ENCODE measurements at places on chromosomes 2 and 18. TPM values are rescaled to one million over a fixed set of nuclear protein-coding genes. Genes with fewer than 3 reads are reported as not detected.

NCL gene
- total RNA-seq, result 73.5 TPM

DNA sequence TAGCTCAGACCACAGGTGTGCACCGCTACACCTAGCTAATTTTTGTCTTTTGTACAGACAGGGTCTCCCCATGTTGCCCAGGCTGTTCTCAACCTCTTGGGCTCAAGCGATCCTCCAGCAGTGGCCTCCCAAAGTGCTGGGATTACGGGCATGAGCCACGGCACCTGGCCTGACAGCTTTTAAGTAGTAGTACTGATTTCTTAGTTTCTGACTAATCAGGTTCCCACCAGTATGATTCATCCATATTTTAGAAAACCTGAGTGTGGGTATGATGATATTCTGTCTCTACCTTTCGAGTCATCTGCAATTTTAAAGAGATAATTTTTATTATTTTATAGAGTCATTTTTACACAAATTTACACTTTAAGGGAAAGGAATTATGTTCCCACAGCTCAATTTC lies 46.4 kb upstream of the GULP1 start:
- DNase-seq, result no peak

- no peak for DNase-seq
These were observed 10.0 kb upstream of the CD302 start for GRCh38 chr2:159808032-159808425.

DNA sequence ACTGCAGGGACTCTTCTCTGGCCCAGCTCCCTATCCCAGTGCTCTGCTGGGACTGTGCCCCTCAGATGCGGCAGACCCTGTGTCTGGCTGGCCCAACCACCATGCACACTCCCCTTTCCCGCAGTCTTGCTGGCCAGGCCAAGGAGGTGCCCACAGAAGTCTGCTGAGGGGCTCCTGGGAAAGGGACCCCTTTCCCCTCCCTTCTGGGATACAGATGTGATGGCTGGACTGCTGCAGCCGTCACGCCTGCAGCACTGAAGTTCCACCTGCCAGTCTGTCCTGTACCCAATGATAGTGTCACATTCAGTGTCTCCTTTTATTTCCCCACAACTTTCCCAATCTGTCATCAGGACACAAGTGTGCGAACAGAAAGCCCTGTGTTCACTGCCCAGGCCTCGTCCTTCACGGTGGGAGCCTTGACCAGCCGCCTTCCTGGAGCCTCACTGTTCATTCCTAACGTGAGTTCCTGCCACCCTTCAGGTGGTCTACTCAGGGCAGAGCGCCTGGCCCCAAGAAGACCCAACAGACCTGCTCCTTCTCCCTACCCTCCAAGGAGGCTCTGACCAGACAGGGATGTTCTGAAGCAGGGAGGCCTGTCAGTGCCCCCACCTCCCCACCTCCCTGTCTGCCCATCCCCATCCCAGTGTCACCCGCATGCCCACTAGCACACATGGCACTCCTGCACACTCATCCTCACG lies 47.1 kb downstream of the ANKMY1 start:
- DNase-seq, result peak; percentile 18

FTCDNL1 gene
- 3.5 TPM for total RNA-seq

GRCh38 chr2:16773080-16773713 lies 107.6 kb upstream of the CYRIA start:
- DNase-seq, result no peak

DNA sequence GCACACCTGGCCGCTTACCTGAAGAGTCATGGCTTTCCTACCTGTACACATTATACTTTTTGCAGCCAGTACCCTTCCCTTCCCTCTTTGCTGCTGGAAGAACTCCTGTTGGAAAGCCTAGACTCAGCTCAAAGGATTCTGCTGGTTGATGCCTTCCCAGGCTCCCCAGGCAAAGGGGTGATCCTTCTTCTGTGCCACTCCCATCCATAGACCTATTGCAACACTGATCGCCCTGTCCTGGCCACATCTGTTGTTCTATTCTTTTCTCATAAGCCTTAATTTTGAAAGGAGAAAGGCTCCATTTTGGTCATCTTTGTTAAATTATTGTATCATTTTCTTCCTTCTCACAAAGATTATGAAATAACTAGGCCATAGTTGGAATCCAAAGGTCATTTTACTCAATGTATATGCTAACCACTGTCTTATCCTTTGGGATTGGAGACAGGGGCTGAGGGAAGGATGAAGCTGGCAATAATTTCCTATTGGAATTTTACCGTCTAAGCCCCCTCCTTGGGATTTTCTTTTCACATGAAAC lies 3.4 kb upstream of the PRKCE start:
- DNase-seq, result no peak

DNA sequence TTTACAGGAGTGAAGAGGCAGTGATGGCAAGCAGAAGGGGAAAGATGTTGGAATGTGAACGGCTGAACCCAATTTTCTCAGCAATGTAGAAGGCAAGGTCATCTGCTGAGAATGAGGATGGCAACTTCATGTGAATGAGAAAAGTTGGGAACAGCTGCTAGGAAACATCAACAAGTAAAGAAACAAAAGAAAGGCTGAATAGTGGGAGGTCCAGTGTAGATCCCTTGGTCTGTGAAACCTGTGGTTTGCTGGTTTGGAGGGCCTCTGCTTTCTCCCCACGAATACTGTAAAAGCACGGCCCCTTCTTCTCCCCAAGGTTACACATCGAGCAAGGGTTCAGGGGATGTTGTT lies 27.4 kb downstream of the MARCHF4 start:
- no peak for DNase-seq

- no peak for DNase-seq
These were observed 193.3 kb downstream of the ANKRD30B start for GRCh38 chr18:14941256-14941655.

GRCh38 chr2:44955593-44956392 lies 14.3 kb downstream of the SIX3 start:
- DNase-seq, result peak; percentile 66

All from right atrium auricular region (tissue), 2 donors.